ENCODE measurements at places on chromosomes 13 and 19.
A peak's percentile ranks its signal among the peaks of the same experiment; 100 is the strongest.

GRCh38 chr19:50310759-50311465 is 18.3 kb downstream of the KCNC3 start:
- no peak for DNase-seq

DNA sequence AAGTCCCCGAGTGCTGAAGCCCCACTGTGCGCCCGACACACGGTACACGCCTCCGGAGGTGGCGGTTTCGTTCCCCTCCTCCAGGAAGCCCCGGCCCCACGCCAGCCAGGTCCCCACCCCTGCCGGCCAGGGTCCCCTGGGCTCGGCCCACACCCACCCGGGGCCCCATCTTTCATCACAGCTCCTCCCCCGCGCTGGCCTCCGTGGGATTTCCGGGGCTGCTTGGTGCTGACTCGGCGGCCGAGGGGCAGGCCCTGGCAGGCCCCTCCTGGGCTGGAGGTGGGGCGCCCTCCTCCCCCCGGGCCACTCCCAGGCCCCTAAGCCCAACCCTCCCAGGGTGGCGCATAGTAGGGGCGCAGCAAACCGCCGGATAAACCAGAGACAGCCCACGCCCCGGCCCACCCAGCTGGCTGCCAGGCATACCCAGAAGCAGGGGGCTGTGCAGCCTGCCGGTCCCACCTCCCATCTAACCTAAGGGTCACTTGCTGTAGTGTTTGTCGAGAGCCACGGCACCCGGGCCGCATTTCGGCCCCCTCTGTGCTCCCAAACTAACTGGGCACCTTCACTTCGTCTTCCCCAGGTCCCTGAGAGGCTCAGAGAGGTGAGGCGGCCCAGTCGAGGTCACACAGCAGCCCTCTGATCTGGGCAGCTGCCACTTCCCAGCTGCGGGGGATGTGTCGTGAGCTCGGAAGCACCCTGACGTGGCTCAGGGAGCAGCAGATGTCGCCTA is 6.6 kb downstream of the ZBTB7A start:
- no peak for DNase-seq

DNA sequence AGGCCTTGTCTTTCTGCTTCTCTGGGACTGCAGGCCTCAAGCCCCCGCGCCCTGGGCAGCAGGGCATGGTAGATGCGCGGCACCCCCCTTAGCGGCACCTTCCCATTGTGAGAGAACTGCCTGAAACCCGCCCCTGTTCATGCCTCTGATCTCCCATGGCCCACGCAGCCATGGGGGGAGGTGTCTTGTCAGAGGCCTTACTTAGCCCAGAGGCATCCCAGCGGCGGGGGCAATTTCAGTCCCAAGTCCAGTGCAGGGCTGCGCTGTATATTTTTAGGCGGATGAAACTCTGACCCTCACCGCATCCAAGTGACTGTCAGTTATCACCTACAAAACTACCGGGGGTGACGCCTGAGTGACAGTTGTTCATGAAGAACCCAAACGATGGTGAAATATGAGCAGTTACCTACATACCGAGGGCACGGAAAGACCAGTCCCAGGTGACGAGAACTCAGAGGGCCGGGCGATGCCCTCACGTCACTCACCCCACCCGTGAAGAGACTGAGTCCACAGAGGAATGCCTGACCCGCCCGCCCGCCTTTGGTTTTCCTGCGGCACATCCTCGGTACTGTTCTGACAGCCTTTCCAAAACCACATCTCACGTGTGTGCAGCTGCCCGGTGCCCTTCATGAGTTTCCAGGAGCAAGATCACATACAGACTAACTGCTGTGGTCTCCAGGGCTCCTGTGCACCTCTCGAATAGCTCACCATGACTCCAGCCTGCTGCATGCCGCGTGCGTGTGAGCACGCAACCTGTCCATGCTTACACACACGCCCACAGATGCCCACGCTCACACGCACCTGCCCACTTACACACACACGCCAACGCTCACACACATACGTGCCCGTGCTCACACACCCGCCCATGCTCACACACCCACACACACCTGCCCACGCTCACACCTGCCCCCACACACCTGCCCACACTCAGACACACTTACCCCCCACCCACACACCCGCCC is 14.4 kb downstream of the IL17D start:
- DNase-seq: no peak

GRCh38 chr19:58274771-58275201 is 4.0 kb upstream of the ZNF8 start:
- DNase-seq: no peak

GRCh38 chr13:41546372-41547190 is 89.2 kb downstream of the RGCC start:
- no peak for DNase-seq

GRCh38 chr19:45638930-45639729 is at the start of gene EML2:
Gene EML2, minus strand, starts transcription at chr19:45639397. Its CDS starts 21 bp downstream, at chr19:45639376.
- DNase-seq: peak; percentile 17

DNA sequence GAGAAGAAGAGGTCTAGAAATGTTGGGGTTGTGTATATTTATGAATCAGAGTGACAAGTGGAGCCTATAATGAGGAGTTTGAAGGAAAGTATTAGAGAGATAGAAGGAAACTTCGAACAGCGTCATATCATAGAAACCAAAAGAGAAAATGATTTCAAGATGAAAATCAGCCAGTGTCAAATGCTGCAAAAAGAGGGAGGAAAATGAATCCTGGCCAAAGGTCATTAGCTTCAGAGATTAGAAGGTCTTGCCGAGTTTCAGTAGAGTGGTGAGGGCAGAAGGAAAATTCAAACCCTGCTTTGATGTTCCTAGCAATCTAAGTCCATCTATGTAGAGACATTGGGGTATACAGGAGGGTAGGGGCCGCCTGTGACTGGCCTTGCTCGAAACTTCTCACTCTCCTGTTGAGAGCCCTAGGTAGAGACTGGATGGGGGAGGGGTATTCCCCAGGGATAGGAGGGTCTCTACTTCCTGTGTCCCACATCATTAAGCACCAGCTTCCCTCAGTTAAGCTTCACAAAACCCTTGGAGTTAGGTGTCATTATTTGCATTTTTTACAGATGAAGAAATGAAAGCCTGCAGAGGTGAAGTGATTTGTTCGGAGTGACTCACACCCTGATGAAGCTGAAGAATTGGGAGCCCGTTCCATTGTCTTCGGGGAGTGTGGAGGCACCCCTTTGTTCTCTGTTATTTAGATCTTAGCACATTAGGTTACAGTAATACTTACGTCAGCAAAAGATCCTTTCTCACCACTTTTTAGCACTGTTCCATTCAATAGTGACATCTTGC is 62.8 kb downstream of the FGF9 start:
- DNase-seq: no peak

- peak; percentile 1 for DNase-seq
These were observed 45.7 kb upstream of the ZNF730 start for GRCh38 chr19:23071147-23071511.

GRCh38 chr13:108214441-108215271 is 680 bp downstream of the LIG4 start:
- peak; percentile 20 for DNase-seq

- DNase-seq: no peak
These were observed 189.9 kb downstream of the SPRY2 start for GRCh38 chr13:80151016-80151415.

DNA sequence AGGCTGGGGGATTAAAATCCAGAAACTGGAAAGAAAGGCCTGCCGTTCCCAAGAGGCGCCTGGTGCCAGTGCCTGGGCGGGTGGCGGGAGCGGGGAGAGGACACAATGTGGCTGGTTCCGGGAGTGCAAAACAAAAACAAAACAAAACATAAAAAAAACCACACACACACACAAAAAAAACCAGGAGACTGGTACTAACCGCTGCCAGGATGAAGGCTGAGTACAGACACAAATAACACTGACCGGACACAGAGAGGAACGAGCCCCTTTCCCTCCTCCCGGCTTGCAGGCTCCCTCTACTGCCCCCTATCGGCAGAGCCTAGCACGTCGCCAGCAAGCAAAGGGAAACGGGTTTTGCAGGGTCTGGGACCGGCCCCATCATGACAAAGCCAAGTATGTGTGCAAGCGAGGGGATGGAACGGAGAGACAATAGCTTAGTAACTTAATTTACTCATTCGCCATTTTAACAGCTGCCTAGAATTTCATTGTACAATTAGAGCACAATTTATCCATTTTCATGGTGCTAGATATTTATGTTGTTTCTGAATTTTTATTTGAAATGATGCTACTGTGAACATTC is 17.9 kb upstream of the ZDHHC20 start:
- DNase-seq: peak; percentile 66

DNA sequence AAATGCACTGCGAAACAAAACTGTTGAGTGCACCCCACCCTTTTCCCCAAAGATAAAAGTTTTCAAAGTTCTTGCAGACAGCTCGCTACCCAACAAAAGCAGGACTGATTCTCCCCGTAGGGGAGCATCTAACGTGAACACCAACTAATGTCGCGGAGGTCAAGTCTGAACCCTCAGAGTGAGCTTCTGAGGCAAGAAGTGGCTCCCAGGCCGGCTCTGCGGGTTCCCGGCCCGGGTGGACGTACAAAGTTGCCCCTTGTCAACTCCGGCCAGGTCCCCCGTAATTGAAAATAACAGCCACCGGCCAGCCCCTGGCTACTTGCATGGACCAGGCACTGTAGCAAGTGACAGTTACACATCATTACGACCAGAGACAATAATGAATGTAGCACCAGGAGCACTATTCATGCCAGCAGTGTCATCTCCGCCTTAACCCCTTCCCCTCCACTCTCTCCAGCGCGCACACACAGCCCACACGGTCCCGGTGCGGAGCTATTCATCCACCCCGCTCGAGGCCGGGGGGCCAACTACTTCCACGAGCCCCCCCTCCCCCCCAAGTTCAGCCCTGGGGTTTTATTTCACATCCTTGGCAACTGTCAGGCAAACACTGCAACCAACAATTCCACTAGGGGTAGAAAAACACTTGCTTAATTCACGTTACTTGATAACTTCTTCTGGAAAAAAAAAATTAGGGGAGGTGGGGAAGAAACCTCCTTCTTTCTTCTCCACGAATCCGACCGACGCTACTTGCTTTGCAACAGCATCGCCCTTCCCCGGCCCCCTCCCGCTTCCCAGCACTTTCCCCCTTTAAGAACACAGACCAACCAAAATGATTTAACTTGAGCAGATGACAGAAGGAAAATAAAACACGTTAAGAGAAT is 1.2 kb downstream of the KLF12 start:
- no peak for DNase-seq

GRCh38 chr19:16075430-16076153 is 703 bp upstream of the TPM4 start:
- no peak for DNase-seq

DNA sequence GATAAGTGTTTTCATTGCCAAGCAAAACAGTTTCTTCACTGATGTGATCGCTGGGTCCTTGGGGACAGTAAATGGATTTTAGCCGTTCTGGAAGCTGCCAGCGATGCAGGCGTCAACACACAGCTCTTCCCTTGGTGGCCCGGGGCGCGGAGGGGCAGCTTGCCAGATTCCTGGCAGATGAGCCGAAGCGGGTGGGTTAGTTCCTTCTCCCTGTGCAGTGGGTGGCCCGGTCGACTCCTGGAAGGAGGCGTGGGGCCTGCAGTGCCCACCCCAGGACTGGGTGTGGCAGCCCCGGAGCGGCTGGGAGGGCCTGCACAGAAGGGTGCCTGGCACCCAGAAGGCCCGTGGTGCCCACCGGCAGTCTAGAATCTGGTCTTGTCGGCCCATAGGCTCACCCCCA is 69.0 kb downstream of the KDM4B start:
- DNase-seq: peak; percentile 65

GRCh38 chr19:48836089-48837017 is at the start of gene HSD17B14:
Gene HSD17B14, minus strand, starts transcription at chr19:48836491. Its CDS starts 80 bp downstream, at chr19:48836411.
- DNase-seq: no peak

DNA sequence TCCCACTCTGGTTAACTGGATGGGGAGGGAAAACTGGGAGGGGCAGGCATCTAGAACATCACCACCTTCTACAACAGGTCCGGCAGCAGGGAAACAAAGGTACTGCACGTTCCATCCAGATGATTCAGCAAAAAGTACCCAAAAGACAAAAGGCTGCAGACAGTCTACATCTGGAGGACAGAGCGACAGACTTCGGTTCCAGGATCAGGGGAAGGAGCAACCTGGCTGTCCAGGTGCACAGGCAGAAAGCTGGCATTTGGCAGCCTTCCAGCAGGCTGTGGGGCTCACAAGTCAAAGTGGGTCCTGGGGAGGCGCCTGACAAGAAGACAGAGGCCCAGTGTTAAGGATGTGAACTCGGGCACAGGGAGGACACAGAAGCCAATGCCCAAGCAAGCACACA is 202.9 kb downstream of the SUCLA2 start:
- no peak for DNase-seq

GRCh38 chr19:2035590-2035991 is 15.5 kb downstream of the MKNK2 start:
- DNase-seq: no peak

- DNase-seq: no peak
These were observed 121.6 kb upstream of the KL start for GRCh38 chr13:32894589-32895001.

DNA sequence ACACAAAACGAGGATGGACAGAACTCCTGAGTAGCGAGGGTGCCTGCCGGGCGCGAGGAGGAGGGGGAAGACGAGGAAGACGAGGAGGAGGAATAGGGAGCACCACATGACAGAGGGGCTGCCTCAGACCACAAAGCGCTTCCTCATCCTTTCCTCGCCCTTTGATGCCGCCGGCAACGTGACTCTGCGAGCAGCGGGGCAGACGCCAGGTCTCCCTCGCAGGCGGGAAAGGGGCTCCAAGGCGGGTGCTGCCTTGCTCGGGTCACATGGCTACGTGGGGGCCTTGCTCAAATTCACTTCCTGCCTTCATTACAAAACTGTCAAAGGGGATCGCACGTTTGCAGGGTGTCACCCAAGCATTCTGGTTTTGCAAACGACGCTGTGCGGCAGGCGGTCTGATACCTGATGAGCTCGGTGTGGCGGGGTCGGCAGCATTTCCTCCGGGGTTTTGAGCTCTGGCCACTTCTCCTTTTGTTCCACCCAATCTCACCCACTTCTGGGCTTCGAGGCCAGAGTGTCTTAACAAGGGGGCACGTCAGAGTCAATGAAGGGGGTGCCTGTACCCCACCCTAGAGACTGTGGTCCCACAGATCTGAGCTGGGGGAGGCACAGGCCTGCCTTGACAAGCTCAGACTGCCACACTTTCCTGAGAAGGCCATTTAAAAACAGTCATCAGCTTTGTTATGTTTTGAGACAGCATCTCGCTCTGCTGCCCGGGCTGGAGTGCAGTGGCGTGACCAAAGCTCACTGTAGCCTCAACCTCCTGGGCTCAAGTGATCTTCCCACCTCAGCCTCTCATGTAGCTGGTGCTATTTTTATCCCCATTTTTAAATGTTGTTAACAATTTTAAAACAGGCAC is 14.9 kb downstream of the MAP2K2 start:
- DNase-seq: no peak

DNA sequence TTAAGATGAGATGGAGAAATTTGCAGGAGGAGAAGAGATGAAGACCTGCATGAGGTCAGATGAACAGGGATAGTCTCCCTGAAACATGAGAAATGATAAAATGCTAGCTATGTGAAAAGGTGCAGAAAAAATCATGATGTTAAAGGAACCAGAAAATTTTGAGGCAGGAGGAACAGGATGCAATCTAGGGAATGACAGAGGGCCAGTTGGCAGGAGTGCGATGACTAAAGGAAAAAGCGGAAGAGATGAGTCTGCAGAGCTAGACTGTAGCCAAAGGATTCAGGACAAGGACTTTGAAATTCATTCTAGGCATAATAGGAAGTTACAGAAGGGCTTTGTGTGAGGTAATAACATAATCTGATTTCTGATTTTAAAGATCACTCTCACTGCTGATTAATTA is 77.9 kb downstream of the TRPC4 start:
- no peak for DNase-seq

Data from NCI-H2081 (cell line).